ENCODE measurements at places on chromosomes 5 and 9.

- DNase-seq: peak; percentile 74
These were observed 80.6 kb upstream of the IL6ST start for GRCh38 chr5:56075361-56075760.

- no peak for DNase-seq
These were observed 327.1 kb upstream of the NUDT12 start for GRCh38 chr5:103889500-103890209.

DNA sequence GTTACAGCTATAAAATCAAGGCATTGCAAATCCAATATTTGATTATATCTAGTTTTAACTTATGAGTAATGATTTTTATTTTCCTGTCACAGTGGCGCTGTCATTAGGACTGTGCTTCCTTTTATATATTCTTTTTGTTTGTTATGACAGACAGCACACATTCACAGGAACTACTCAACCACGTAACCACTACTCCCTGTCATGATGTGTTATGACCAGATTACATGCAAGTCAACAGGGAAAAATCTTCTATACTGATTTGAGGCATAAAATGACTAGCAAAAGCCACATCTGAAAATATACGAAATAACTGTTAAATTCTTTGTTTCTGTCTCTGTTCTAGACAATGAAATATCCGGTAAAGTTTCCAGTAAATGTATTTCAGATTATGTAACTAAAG lies 25.4 kb downstream of the SREK1 start:
- no peak for DNase-seq

GRCh38 chr5:112616812-112617547 lies 120.7 kb upstream of the APC start:
- peak; percentile 8 for DNase-seq

DNA sequence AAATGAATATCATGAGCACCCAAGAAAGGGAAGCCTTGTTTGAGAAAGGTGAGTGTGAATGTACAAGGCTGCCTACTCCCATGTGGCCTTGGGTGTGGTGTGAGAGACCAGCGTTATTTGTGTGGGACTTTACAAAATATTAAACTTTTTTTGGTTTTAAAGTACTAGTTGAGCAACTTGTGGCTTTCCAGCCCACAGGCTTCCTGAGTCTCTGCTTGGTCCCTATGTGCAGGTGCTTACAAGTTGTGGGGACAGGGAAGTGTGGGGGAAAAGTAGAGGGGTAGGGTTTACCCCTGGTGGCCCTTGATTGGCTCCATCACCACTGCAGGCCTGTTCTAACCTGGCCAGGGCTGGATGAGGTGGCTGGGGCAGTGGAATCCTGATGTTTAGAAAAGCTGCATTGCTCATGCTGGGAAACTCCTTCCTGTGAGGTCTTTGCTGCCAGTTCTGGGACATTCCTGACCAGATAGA lies 19.7 kb downstream of the PTTG1 start:
- DNase-seq: no peak

- DNase-seq: no peak
These were observed 180.6 kb downstream of the FGF18 start for GRCh38 chr5:171599957-171600612.

DNA sequence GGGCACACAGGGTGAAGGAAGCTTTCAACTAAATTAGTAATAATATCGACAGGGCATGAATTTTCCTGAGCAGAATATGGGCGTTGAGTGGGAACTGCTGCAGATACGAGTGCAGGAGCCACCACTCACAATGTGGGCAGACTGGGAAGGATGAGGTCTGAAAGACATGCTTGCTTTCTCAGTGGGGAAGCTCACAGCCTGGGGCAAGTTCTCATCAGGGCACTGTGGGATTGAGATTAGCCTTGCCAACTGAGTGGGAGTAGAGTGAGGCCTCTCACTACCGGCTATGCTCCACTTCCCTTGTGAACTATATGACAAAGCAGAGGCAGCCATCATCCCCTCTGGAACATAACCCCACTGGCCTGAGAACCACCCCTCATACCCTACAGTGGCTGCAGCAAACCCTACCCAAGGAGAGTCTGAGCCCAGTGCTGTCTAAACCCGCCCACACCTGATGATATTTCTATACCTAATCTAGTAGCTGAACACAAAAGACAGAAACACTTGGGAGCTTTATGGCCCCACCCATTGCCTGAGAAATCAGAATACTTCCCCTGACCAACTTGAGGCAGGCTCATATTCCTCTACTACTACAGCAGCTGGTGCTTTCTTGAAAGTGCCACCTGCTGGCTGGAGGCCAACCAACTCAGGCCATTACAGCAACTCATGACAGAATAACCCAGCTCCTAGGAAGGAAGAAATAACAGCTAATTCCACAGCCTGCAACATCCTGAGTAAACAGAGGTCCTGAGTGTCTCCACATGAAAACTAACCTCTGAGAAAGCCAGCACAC lies 173.7 kb upstream of the SPEF2 start:
- DNase-seq: no peak

DNA sequence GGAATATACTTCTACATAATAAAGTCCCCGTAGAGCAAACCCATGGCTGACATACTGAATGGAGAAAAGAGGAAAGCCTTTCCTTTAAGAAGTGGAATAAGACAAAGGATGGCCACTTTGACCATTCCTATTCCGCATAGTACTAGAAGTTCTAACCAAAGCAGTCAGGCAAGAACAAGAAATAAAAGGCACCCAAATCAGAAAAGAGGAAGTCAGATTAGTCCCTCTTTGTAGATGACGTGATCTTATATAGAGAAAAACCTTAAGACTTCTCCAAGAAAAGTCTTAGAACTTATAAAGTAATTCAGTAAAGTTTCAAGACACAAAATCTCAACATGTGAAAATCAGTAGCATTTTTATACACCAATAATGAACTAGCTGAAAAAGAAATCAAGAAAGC lies 133.9 kb downstream of the GIN1 start:
- DNase-seq: no peak

- DNase-seq: no peak
These were observed 7.9 kb upstream of the IL3 start for GRCh38 chr5:132052520-132052919.

GRCh38 chr5:117889596-117889995 lies 1098.8 kb downstream of the DTWD2 start:
- DNase-seq: peak; percentile 64

- DNase-seq: no peak
These were observed 269.4 kb upstream of the MVB12B start for GRCh38 chr9:126057121-126057825.

DNA sequence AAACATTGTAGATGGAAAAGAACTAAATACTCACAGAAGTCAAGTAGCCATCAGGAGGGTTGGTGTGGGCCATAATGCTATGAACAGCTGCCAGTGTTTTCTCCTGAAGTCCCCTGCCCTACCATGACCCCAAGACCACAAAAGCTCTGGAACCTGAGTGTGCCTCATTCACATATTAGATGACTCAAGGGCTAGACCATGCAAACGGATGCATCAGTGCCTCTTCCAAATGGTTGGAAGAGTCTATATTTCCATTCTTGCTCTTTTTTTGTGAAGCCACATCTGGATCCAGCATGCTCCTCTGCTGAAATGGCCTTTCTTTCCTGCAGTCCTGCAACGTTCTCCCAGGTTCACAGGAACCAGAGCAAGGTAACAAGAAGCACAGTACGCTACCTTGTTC lies 136.6 kb upstream of the EPB41L4A start:
- DNase-seq: peak; percentile 14

DNA sequence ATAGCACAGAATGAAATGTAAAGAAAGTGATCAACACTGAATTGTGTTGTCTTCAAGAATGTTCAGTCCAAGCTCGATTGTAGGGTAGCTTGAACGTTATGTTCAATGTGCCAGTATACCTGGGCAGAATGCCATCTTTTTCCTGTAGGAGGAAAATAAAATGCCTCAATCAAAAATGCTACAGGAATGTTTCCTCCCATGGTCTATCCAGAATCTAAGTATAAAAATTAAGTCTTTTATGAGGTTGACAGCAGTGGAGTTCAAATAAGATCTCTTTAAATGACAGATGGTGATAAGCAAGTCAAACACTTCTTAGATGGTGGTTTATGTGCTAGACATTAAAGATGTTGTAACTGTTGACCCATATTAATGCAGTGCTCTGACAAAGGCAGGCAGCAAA lies 488.6 kb downstream of the CSNK1G3 start:
- DNase-seq: no peak

- no peak for DNase-seq
These were observed 360.5 kb downstream of the ICE1 start for GRCh38 chr5:5783021-5783420.

DNA sequence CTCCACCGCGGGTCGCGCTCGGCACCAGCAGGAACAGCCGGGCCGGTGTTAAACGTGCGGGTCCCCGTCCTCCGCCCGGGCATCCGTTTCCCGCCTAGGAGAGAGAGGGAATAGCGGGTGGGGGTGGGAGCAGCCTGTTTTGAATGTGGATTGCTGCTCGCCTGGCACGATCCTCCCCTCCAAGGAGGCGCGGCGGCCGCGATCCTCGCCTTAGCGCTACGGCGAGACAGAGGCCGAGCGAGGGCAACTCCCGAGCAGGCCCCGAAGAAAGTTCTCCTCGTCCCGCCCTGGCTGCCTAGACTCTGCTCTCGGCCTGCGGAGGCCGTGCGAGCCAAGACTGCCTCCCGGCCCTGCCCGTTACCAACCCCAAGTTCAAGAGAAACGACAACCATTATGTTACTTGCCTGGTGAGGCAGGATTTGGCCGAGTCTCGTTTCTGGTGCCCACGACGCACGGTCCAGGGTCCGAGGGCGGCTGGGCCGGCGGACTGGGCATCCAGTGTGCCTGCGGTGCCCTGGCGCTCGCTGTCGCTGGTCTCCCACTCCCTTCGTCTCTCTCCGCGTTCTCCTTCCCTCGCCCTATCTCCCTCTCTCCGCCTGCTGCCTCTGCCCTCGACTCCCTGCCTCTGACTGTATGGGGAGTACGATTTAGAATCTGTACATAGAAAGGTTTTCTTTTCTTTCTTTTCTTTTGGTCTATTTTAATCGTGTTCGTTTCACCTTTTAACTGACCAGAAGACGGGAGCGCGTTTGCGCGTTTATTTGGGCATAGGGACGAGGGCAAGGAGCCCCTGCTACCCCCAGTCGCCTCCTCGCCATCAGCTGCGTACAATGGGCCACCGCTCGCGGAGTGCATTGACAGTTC lies 724 bp downstream of the NR2F1-AS1 start:
- peak; percentile 56 for DNase-seq

DNA sequence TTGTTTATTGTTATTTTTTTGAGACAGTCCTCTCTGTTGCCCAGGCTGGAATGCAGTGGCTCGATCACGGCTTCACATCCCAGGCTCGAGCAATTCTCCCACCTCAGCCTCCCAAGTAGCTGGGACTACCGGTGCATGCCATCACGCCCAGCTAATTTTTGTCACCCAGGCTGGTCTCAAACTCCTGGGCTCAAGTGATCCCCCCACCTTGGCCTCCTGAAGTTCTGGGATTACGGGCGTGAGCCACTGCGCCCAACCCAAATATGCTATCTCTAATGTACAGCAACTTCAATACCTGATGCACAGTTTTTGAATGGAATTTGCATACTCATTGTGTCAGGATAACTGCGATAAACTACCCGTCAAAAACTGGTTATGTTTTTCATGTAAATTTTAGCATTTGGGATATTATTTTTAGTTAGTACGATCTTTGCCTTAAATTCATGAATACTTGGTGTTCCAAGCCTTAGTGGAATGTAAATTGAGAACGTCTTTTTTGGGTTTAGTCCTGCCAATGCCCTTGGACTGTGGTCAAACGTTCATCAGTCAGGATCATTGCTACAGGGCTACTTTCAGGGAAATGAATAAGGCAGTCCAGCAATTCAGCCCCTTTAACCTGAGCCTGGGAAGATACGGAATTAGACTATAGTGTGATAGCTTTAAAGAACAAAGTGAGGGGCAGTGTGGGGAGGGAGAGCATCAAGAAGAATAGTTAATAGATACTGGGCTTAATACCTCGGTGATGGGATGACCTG lies 4.4 kb downstream of the UGCG start:
- DNase-seq: no peak

DNA sequence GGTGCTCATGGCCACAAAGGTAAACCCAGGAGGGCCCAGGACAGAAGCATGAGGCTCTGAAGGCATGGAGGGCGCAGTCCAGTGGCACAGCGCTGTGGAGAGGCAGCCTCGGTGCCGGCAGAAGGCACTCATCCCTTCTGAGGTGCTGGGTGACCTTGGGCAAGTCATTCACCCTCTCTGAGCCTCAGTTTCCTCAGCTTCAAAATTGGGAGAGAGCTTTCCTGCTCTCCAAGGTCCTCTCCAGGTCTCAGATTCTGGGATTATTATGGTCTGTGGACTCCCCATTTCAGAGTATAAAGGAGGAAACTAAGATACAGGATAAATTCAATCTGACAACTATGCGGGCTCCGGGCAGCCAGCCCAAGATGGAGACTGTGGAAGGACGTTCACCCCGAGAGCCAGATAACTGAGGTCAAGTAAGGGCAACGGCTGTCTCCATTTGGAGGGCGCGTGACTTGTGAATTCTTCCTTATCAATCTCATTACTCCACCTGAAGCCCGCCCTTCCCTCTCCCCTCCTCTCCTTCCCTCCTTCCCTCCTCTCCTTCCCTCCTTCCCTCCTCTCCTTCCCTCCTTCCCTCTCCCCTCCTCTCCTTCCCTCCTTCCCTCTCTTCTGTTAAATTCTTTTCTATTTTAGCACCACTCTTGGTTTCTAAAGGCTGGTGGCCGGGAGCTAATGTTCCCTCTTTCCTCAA lies 58.1 kb downstream of the LRSAM1 start:
- DNase-seq: no peak

DNA sequence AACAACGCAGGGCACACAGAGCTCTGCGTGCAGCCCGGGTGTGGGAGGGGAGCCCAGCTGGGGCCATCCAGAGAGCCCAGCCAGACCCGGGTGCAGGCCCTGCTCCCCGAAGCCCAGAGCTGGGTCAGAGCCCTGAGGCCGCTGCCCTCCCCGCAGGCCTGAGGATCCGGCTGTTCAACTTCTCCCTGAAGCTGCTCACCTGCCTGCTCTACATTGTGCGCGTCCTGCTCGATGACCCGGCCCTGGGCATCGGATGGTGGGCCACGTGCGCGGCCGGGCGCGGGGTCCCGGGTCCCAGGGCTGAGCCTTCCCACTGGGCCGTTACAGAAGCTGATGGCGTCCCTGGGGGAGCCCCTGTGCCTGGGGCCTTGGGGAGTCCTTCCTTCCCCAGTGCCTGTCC lies 48.8 kb downstream of the KCNT1 start:
- DNase-seq: no peak
